ENCODE measurements at places on chromosomes 1 and 21.

DNA sequence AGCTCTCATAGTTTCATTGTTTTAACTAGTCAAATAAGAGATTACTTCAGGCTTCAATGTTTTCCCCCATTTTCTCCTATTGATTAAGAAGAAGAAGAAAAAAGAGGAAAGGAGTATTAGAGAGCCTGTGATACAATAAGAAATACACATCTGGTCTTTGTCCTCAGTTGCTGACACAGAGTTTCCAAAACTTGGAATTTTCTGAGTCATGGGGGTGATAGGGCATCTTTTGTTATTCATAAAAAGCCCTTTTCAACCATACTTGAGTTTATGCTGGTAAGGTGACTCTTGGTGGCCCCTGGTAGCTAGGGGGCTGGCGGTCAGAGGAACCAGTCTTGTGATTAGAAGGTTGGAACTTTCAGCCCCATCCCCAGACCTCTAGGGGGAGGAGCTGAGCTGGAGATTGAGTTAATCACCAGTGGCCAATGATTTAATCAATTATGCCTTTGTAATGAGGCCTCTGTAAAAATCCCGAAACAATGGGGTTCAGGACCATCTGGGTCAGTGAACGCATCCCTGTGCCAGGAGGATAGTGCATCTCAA is 28.9 kb upstream of the KLF18 start:
- DNase-seq: no peak

- DNase-seq: no peak
Observed at GRCh38 chr1:33326785-33327184, 5.9 kb upstream of the A3GALT2 start.

GRCh38 chr1:76677416-76678405 is 189.6 kb upstream of the ST6GALNAC5 start:
- no peak for DNase-seq

GRCh38 chr21:22679207-22679606 is 1681.0 kb downstream of the NCAM2 start:
- DNase-seq: no peak

DNA sequence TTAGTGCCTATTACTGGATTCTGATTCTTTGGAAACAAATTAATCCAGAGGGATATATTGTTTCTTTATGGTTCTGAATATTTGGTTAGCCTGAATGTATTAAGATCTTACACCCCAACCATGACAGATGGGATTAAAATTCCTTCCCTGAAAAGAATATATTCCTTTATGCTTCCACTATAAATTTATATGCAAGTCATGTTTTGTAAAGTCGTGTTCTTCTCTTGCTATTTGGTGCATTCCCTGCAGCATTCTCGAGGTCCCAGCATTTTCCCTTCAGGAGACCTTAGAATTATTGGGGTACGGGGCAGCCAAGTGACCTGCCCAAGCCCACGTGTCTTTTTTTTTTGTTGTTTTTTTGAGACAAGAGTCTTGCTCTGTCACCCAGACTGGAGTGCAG is 62.4 kb downstream of the DISC1 start:
- DNase-seq: no peak

DNA sequence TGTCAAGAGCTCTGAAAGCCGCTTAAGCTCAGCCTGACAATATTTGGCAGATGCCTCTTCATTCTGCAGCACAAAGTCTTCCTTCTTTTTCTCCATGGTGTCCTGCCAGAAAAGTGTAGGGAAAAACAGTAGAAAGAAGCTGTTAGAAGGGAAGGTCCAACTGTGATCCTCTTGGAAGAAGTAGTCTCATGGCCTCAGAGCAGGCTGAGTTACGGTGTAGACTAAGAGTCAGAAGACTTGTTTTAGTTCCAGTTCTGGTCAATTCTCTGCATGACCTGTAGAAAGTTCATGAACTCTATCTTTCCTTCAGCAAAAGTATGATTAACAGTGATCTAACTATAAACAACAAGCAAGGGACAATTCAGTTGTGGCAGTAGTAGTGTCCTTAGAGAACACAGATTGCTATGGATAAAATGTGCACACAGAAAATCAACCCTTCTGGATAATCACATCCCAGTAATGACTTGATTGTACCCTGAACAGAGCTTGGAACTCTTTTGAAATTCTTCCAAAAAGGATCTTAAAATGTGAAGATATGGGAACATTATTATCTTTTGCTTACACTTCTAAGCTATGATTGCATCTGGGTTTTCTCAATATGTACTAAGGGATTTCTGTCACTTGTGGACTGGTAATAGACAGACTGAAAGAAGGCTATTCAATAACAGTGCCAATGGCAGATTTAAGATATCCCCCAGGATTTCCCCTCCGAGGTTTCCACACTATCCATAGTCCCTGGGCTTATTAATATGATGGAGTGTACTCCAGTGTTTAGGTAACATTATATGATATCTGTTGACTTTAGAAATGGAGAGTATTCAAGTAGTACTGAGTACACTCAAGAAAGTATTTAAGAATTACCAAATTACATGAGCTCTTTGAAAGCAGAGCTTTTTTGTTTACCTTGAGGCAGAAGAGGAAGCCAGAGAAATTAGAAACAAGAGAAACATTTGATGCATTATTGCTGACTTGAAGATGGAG is 22.1 kb upstream of the GBP2 start:
- DNase-seq: no peak

DNA sequence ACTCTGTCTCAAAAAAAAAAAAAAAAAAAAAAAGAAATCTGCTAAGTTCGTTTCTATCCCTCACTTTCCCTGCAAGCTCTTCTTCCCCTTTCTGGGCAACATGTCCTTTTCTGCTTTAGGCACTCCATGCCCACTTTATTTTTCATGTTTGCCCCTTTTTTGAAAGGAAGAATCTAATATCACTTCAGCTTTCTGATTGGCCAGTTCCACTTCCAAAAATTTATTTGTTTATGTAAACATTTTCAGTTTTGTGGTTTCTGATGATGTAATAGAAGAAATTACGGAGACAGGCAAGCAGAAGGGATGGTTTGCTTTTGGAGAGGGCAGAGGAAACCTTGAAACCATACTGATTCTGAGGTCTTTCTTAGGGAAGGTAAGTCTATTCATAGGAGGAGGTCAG is 15.1 kb downstream of the IFNAR1 start:
- no peak for DNase-seq

- no peak for DNase-seq
Observed at GRCh38 chr1:169473347-169473746, 12.4 kb downstream of the SLC19A2 start.

- no peak for DNase-seq
Observed at GRCh38 chr1:232090816-232091215, 464.2 kb downstream of the DISC1 start.

GRCh38 chr1:205913451-205914154 is 29.7 kb downstream of the SLC26A9 start:
- DNase-seq: no peak

GRCh38 chr1:150560576-150561253 is 11.5 kb downstream of the ADAMTSL4 start:
- peak; percentile 91 for DNase-seq

- no peak for DNase-seq
Observed at GRCh38 chr1:32151319-32151787, 28.1 kb upstream of the TXLNA start.

DNA sequence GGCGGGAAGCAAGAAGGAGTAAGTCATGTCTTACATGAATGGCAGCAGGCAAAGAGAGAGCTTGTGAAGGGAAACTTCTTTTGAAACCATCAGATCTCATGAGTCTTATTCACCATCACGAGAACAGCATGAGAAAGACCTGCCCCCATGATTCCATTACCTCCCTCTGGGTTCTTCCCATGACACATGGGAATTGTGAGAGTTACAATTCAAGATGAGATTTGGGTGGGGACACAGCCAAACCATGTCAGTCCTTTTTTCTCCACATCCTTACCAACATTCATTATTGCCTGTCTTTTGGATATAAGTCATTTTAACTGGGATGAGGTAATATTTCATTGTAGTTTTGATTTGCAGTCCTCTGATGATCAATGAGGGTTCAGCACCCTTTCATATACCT is 81.0 kb downstream of the DIRAS3 start:
- DNase-seq: no peak

DNA sequence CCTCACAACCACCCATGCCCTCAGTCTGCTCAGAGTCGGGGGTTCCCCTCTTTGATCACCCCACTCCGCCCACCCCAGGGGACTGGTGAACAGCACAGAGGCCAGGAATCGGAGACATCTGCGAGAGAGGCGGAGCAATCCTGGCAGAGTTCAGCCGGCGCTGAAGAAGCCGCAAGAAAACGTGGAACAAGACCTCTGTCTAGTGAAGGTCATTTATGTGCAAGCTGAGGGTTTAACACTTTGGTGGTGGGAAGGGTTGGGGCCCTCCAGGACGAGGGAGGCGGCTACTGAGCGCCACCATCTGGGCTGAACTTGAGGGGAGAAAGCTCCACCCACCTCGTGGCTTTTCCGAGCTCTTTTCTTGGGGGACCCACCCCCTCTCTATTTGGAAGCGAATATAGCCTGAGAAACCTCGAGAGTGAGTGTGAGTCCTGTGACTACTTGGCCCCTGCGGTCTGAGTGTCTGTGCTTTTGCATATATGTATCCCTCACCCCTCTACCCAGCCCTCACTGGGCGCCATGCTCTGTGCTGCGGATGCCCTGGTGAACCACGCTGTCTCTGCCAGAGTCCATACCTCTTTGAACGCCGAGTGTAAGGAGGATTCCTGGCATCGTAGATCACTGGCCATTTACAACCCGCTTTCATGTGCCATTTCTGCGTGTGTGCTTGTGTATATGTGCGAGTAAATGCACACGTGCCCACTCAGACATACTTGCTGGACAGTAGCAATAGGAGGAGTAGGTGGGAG is 1.2 kb upstream of the EPHA10 start:
- no peak for DNase-seq

DNA sequence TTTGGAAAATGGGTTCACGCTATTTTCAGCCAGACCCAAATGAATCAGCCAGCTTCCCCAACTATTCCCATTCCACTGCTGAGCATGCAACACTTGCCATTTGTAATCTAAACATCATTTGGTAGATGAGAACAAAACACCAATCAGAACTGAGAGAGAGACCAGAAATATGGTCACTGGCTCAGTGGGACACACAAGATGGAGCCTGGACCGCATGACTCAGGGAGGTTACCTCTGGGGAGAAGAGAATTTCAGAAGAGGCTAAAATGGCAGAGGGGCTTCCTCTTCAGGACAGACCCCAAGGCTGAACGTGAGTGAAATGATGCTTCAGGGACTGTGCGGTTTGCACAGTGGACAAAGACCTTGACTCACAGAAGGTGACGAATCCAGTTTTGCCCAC is 126.6 kb downstream of the URB2 start:
- DNase-seq: no peak

GRCh38 chr1:58905628-58906221 is 121.9 kb upstream of the JUN start:
- no peak for DNase-seq

DNA sequence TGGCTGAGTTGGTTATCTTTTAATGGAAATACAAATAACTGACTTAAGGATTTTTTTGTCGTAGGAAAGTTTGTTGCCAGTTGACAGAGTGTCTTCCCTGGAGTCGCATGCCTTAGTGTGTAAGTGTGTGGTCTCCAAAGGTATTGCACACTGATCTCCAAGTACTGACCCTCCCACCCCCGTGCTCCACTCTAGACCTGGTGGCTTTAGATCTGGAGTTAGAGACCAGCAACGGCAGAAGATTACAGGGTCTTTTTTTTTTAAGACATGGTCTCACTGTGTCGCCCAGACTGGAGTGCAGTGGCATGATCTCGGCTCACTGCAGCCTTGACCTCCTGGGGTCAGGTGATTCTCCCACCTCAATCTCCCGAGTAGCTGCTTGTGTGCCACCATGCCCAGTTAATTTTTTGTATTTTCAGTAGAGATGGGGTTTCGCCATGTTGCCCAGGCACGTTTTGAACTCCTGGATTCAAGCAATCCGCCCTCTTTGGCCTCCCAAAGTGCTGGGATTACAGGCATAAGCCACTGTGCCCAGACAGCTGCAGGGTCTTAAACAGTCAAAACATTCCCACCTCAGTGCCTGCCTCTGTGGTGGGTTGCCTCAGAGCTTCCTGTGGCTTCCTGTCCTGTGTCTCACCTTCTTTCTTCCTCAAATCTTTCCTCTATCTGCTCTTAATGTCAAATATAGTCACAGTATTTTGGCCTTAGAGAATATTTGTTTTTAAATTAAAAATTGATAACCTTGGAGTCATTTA is 6.9 kb downstream of the TRAPPC10 start:
- no peak for DNase-seq

DNA sequence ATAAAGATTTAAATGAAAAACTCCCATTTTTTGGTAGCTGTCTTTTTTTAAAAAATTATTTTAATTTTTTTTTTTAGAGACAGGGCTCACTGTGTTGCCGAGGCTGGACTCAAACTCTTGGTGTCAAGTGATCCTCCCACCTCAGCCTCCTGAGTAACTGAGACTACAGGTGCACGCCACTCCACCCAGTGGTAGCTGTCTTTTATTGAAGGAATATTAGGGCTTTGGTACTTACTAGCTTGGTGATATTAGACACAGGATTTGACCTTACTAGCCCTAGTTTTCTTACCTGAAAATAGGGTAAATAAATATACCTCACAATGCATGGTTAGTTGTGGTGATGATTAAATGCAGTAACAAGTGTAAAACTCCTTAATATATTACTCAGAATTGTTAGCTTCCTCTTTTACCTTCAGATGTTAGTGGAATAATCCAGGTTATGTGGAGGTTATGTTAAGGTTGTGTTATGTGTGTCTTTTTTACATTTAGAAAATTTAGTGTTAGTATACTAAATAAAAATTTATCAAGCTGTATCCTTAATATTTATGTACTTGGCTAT is 66.8 kb downstream of the PHACTR4 start:
- no peak for DNase-seq

DNA sequence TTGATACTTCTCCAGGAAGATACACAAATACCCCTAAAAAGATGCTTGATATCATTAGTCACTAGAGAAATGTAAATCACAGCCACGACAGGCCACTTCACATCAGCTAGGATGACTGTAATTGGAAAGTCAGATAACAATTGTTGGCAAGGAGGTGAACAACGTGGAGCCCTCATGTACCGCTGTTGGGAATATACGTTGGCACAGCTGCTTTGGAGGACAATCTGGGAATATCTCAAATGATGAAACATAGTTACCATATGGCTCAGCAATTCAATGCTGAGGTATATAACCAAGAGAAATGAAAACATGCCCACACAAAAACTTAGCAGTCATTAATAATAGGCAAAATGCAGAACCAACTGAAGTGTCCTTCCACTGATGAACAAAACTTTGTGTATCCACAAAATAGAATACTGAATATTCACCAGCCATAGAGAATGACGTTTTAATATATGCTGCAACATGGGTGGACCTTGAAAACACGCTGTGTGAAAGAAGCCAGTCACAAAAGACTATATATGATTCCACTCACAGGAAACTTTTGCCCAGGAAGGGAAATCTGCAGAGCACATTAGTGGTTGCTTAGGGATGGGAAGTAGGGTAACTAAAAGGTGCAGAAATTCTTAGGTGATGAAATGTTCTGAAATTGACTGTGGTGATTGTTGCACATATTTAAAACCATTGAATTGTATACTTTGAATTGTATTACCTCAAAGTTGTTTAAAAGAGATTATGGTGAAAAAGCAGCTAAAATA is 95.4 kb downstream of the AHCTF1 start:
- DNase-seq: no peak
